ENCODE measurements at places on chromosomes 11 and 22.

GRCh38 chr11:82995754-82996398 lies 75.8 kb downstream of the RAB30 start:
- DNase-seq: no peak

DNA sequence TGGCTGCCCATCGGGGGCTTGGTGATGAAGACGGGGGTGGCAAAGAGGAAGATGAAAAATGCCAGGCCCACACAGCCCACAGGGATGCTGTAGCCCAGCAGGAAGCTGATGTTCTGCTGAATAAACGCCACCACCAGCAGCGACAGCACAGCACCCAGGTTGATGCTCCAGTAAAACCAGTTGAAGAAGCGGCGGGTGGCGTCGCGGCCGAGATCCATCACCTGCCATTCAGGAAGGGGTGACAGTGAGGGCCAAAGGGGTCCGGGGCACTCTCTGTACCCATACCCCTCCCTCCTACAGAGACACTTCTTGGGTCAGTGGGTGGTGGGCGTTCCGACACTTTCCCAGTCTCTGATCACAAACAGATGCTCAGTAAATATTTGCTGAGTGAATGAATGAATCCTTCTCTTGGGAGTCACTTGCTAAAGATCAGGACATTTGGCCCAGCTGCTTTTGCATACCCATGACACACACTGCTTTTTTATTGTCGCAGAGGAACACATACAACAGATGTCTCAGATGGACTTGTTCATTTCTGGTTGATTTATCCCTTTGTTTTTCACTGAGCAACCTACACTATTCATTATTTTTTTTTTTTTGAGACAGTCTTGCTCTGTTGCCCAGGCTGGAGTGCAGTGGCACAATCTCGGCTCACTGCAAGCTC lies 5.2 kb downstream of the SLC15A3 start:
- DNase-seq: no peak

- DNase-seq: no peak
Observed at GRCh38 chr11:45179686-45180178, 33.3 kb downstream of the PRDM11 start.

DNA sequence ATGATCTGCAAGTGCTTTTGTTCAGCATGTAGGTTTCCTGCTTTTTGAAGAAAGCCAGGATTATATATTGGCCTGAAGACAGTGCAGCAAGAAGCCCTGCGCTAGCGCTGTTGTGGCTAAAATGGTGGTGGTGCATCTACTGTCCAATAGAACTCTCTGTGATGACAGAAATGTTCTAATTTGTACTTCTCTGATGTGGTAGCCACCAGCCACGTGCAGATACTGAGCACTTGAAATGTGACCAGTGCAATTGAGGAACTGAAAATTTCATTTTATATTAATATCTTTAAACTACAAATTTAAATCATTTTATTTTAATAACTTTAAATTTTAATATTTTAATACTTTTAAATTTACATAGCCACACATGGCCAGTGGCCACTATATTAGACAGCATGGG lies 73.0 kb upstream of the PAX6 start:
- no peak for DNase-seq

DNA sequence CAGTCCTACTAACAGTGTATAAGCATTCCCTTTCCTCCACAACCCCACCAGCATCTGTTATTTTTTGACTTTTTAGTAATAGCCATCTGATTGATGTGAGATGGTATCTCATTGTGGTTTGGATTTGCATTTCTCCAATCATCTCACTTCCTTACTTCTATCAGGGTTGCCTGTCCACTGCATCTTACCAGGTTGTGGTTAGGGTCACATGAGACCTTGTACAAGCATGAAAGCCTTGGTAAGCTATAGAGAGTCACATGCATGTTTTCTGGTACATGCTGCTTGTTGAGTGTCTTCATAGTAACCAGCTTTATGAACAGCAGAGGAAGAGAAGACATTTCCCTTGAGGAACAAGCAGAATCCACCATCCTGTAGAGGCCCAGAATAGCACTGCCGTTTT lies 102.9 kb upstream of the PAX6 start:
- no peak for DNase-seq
